Cardiac muscle cell (in vitro differentiated cells and primary cell): ENCODE measurements at places on chromosomes 16 and 17.

- no peak for DNase-seq
Observed at GRCh38 chr17:27576477-27577083, 54.4 kb upstream of the LGALS9 start.

GRCh38 chr16:28182183-28182582 lies 29.6 kb downstream of the XPO6 start:
- no peak for DNase-seq

GRCh38 chr17:15900871-15901270 lies 44.1 kb upstream of the ADORA2B start:
- DNase-seq: no peak

DNA sequence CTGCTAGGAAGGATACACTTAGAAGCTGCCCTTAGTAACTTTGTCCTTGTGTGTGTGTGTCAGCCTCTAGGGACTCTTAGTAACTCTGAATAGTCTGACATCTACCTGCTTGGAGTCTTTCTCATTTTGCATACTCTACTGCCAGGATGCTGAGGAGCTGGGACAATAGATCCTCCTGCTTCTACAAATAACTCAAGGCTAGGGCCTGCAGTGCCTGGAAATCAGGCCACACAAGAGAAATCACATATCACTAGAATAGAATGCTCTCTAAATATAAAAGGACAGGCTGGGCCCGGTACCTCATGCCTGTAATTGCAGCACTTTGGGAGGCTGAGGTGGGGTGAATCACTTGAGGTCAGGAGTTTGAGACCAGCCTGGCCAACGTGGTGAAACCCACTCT lies 38.5 kb upstream of the SLC25A19 start:
- DNase-seq: no peak

- no peak for DNase-seq
Observed at GRCh38 chr16:22789281-22789945, 24.5 kb upstream of the HS3ST2 start.

GRCh38 chr17:40139566-40140058 lies 725 bp upstream of the CASC3 start:
- no peak for DNase-seq

GRCh38 chr17:57375040-57375769 lies 118.9 kb downstream of the MSI2 start:
- peak; percentile 51 for DNase-seq

DNA sequence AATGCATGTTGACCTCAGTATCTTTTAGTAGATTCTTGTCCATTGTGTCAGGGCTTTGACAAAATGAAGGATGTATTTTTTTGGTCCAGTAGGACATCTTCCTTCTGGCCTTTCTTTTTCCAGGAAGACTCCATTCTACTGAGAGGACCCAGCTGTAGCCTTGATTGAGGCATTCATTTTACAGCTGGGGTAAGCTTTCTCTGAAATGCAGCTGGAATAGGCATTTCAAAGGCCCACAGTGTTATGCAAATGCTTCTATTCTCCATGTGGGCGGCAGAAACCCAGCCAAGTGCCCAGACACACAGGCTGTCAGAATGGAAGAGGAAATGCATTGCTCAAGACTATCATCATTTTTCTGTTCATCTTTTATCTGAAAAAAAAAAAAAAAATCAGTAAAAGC lies 629.0 kb upstream of the CDH8 start:
- DNase-seq: no peak

DNA sequence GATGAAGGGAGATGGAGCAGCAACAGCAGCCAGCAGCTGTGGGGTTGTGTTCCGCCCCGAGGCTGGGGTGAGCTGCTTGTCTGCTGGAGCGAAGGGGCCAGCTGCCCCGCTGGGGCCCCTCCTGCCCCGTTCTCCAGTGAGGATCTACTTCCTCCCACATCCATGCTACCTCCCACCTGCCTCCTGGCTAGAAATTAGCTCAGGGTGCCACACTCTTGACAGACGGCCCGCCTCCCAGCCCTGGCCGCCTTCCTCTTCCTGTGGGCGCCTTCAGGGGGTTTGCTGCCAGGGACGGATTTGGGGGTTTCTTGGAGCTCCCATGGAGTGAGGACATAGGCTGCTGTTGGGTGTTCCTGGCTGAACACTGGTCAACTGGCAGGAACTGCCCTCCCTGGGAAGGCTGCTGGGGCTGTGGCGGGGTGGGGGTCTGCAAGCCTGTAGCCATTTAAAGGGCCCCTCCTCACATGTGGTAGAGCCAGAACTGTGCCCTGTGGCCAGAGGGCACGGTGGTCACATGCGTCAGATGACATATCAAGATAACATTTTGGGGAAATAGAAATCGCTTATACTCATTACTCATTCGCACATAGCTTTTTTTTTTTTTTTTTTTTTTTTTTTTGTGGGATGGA lies 13.1 kb downstream of the TBC1D24 start:
- no peak for DNase-seq

GRCh38 chr17:5618476-5618875 lies 34.2 kb upstream of the NLRP1 start:
- DNase-seq: no peak

DNA sequence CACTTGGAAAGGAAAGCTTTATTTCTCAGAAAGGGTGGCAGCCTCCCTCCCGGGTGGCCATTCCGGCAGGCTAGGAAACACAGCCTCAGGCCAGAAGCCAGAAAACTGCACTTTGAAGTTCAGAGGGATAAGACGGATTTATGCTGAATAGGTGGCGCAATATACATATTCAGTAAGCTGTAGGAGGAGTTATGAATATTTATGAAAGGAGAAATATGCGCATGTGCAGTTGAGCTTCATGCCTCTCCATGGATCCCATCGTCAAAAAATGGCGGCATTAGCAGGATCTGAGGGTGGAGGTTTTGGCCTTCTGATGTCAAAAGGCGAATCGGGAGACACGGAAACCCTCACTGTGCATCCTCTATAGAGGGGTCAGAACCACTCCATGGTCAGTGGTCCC lies 82.3 kb downstream of the KATNIP start:
- DNase-seq: no peak

- DNase-seq: no peak
Observed at GRCh38 chr17:73765824-73766563, 121.7 kb upstream of the SDK2 start.

GRCh38 chr17:73157521-73157890 lies 7.3 kb upstream of the SSTR2 start:
- no peak for DNase-seq

DNA sequence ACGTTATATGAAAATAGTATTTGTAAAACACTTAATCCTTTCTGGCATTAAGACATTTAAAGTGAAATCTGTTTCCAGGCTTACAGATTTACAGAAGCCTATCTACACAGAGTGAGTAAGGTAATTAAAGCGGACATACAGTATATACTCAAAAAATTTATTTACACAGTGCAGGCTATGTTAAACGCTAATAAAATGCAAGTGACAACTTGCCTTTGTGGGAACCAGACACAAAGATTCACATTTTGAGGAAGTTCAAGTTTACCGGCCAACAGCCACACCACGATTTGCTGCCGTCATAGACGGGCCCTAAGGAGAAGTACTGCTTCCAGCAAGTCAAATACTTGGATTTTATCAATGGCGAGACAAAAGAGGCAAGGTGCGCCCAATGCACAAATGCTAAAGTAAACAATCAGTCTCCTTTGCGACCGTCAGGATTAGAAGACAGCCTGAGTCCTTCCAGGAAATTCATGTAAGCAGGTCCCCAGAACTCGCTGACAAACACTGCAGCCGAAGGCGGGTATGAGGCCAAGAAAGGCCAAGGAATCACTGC lies 801 bp downstream of the VPS35 start:
- DNase-seq: peak; percentile 30

GRCh38 chr17:21549107-21549687 lies 143.1 kb upstream of the KCNJ18 start:
- DNase-seq: no peak

DNA sequence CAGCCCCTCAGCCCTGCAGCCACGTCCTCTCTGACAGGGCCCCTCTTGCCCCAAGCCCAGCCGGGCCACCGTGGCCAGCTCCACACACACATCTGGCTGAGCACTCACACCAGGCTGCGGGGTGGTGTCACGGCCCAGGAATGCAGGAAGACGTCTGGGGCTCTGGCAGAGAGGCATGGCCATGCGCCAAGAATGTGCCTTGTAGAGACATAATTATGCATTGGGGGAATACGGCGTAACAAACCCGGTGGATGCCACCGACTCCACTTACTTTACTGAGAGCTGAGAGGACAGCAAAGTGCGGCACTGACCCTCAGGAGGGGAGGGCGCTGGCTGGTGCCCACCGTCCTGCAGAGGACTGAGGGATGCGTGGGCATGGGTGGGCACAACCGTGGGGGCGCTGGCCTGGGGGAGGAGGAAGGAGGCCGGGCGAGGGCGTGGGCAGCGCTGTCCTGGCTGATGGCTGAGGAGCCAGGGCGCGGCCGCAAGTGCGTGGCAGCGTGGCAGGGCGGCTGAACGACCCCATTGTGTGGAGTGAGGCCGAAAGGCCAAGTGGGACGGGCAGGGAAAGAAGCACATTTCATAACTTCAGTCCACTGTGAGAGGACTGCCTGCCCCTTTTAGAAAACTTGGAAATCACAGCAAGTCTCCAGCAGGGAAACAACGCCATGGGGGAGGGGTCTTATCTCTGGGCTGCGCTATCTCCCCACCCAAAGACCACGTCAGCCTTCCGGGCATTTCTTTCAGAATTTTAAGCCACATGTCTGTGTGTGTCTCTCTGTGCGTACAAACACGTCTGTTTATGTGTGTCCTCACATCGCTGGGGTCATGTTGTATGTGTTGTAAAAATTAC lies 30.6 kb downstream of the METRNL start:
- peak; percentile 73 for DNase-seq

DNA sequence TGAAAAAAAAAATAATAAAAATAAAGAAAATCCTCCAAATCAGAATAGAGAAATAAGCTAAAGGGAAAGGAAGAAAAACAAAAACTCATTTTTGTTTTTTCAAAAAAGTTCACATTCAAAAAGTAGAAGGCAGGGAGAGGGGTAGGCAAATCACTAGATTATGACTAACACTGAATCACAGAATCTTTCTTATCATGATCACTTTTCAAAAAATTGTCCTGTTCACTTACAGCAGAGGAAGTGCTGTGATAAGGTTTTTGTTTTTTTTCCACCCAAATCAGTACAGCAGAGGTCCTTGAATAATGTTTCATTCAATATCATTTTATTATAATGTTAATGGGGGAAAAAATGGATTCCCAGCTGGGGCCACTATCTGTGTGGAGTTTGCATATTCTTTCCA lies 106.4 kb downstream of the CA4 start:
- DNase-seq: no peak

- DNase-seq: peak; percentile 84
Observed at GRCh38 chr16:70688246-70688742, 2.4 kb upstream of the MTSS2 start.

DNA sequence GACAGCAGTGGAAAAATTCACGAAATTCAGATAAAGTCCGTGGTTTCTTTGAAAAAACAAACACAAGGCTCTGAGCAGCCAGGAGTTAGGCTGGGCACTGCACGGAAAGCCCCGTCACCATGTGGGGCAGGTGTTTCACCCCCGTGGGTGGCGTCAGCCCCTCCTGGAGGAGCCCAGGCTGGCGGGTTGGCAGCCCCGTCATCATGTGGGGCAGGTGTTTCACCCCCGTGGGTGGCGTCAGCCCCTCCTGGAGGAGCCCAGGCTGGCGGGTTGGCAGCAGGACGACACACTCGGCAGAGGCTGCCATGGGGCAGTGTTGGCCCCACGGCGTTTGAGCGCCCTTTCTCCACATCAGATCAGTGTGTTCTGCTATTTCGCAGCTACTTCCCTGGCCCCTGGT lies 38.1 kb downstream of the ACSF3 start:
- no peak for DNase-seq

DNA sequence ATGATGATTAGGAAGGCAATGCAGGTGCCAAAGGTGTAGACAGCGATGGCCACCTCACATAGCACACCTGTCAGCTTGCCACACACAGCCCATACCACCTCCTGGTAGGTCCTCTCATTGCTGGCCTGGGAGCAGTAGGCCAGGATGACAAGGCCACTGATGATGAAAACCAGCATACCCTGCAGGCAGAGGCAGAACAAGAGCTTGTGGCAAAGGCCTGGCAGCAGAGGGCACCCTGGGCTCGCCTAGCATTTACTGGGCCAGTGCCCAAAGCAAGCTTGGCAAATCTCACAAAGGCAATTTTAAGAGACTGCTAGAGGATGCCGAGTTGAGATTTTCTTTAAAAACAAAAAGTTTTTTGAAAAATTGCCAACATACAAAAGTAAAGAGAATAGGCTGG lies 5.9 kb downstream of the SLC38A7 start:
- DNase-seq: no peak

GRCh38 chr16:72131036-72131435 lies 37.4 kb downstream of the DHX38 start:
- DNase-seq: no peak

DNA sequence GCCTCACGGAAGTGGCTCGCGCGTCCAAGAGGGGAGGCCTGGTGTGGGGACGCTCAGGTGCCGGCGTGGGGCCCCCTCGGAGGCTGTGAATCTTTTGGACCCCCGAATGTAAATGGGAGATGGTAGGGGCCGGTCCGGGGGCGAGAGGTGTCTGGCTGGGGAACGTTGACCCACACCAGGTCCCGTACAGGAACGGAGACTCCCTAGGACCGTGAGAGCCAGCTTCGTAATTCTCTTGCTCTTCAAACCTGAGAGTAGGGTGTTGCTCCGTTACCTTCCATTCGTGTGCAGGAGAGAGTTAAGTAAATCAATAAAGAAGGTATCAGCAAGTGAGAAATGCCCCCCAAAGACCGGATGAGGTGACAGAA lies 481 bp downstream of the LYRM1 start:
- no peak for DNase-seq

- DNase-seq: no peak
Observed at GRCh38 chr16:46926470-46927225, 42.5 kb downstream of the GPT2 start.

DNA sequence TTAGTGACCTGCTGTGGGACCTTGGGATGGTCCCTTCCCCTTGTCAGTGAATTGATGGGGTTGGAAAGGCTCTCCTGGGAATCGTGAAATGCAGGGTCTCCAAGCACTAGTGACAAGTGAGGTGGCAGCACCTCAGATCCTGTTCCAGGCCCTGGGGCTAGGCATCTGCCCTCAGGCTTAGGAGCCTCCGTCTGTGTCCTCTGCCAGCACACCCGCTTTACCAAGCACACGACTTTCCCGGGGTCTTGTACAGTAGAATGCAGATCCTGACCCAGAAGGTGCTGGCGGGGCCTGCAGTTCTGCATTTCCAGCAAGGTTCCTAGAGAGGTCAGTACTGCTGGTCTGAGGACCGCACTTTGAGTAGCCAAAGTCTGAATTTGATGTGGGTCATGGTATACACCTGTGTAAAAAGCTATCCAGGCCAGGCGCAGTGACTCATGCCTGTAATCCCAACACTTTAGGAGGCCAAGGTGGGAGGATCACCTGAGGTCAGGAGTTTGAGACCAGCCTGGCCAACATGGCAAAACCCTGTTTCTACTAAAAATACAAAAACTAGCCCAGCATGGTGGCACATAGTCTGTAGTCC lies 30.9 kb upstream of the RMI2 start:
- no peak for DNase-seq

GRCh38 chr17:4808378-4808767 lies 1.4 kb downstream of the PLD2 start:
- DNase-seq: peak; percentile 11

GRCh38 chr17:78346605-78347250 lies 13.1 kb downstream of the SOCS3 start:
- no peak for DNase-seq
